ENCODE measurements at places on chromosomes 7 and 10.

DNA sequence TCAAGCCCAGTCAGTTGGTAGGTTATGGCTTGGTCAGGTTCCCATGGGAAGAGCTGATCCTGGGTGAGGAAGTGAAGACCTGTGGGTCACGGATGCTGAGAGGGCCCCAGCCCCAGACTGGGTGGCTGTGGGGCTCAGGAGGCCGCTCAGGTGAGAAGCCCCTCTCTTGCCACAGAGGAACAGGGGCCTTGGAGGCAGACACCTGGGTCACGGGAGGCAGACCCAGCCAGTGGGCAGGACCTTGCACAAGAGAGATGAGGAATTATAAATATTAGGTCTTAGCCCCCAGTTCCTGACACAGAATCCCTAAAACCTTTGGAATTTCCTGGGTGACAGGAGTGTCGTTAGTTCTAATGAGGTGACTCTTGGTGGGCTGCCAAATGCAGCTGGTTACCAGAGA, 10.6 kb upstream of the CRHR2 start:
- no peak for DNase-seq

DNA sequence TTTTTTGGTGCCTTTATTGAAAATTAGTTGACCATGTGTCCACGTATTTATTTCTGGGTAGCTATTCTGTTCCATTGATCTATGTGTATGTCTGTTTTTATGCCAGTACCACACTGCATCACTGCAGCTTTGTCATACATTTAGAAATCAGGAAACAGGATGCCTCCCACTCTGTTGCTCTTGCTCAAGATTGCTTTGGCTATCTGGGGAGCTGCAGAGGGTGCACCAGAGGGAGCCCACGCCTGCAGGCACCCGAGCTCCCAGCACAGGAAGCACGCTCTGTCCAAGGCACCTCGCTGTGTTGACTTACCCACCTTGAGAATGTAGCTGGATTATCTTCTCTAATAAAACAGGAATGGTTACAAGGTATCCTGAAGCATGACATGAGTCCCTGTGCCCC, 301.7 kb downstream of the TCERG1L start:
- no peak for DNase-seq

GRCh38 chr7:1054438-1054837, 10.1 kb downstream of the GPR146 start:
- DNase-seq = peak; percentile 72

GRCh38 chr7:36967387-36967786, 243.1 kb upstream of the AOAH start:
- peak; percentile 75 for DNase-seq

DNA sequence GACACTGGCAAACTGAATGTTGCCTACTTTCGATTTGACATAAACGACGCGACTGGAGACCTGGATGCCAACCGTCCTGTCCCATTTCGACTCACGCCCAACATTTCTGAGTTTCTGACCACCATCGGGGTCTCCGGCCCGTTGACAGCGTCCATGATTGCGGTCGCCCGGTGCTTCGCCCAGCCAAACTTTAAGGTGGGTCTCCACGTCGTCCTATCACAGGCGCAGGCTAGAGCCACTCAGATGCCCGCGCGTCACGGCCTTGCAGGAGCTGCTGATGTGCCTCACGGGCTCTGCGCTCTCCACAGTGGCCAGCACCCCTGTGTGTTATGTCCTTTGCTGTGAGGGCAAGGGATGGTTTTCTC, 132.6 kb downstream of the SMURF1 start:
- DNase-seq = no peak

DNA sequence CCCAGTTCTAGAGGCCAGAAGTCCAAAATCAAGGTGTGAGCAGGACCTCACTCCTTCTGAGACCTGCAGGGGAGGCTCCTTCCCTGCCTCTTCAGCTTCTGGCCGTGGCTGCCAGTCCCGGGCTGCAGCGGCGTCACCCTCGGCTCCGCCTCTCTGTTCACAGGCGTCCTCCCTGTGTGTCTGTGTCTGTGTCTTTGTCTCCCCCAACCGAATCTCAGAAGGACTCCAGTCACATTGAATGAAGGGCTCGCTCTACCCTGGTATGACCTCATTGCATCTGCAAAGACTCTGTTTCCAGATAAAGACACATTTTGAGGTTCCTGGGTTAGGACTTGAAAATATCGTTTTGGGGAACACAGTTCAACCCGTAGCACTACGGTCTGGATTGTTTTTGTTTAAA, 33.1 kb upstream of the GALNT11 start:
- DNase-seq = peak; percentile 29

GRCh38 chr7:152382244-152382643, 53.6 kb downstream of the KMT2C start:
- DNase-seq = no peak

DNA sequence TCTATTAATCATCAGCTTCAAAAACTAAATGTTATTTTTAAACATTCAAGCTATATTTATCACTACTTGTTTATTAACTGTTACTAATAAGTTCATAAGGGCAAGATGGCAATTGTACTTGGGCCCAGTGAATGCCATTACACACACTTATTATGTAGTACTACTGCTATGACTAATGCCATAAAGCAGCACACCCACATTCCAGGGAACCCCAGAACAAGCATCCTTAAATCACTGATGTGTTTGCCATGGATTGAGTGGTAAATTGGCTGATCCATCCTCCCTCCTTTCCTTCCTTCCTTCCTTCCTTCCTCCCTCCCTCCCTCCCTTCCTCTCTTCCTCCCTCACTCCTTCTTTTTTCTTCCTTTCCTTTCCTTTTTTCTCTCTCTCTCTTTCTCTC, 37.4 kb upstream of the RSU1 start:
- no peak for DNase-seq

GRCh38 chr10:79239275-79239779, 107.9 kb upstream of the PPIF start:
- DNase-seq = peak; percentile 85

DNA sequence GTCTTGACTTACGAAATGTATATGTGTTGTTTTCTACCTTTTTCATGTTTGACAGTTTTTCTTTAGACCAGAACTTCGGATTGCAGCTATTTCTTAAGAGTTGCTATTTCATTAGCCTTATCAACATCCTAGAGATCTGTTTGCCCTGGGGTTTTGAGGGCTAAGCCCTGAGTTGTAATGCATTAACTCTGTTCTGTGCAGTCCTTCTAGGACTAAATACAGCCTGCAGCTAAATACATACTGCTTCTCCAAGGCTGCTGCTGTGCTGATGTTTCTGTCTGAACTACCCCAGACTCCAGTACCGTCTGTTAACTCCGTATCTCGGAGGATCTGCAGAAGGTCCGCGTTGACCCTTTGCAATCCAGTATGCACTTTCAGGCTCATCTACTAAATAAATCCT, 26.5 kb downstream of the KIAA1217 start:
- DNase-seq = no peak

- no peak for DNase-seq
These were observed 121.3 kb upstream of the GDF10 start for GRCh38 chr10:47178537-47179290.

DNA sequence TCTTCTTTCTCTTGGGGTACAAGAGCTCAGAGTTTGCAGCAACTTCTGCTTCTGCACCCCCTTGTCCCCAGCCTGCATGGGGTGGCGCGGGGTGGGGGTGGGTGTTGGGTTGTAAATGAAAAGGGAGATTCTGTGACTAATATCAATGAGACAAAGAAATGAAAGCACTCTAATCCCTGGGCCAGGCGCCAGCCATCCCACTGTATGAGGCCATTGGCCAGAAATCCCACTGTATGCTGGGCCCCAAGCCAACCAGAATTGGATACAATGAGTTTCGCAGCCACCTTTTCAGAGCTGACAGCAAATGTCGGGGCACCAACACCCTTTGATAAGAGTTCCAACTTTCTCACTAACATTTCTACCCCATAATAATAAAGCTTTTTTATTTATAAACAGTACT, 10.9 kb upstream of the PTN start:
- DNase-seq = no peak

DNA sequence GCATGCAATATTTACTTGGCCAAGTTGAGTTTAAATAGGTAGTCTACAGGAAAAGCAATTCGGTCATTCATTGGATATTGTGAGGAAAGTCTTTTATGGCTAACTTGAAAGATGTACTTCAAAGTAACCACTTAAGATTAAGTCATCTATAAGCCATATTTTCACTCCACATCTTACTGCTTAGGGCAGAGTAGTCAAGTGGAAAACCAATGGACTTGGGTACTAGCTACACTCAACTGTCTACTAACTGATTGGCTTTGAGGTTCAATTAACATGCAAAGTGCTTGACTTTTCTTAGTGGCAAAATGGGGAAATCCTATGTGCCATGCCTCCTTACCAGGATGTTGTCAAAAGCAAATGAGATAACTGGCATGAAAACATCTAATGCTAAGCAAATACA, 51.0 kb downstream of the CAV1 start:
- no peak for DNase-seq

Data from globus pallidus (tissue), 1 donor.